ENCODE measurements at places on chromosomes 16 and 17. TPM values are rescaled to one million over a fixed set of nuclear protein-coding genes. Genes with fewer than 3 reads are reported as not detected.

The WNT9B gene
- not detected for total RNA-seq

The PRRT2 gene
- not detected for total RNA-seq

DNA sequence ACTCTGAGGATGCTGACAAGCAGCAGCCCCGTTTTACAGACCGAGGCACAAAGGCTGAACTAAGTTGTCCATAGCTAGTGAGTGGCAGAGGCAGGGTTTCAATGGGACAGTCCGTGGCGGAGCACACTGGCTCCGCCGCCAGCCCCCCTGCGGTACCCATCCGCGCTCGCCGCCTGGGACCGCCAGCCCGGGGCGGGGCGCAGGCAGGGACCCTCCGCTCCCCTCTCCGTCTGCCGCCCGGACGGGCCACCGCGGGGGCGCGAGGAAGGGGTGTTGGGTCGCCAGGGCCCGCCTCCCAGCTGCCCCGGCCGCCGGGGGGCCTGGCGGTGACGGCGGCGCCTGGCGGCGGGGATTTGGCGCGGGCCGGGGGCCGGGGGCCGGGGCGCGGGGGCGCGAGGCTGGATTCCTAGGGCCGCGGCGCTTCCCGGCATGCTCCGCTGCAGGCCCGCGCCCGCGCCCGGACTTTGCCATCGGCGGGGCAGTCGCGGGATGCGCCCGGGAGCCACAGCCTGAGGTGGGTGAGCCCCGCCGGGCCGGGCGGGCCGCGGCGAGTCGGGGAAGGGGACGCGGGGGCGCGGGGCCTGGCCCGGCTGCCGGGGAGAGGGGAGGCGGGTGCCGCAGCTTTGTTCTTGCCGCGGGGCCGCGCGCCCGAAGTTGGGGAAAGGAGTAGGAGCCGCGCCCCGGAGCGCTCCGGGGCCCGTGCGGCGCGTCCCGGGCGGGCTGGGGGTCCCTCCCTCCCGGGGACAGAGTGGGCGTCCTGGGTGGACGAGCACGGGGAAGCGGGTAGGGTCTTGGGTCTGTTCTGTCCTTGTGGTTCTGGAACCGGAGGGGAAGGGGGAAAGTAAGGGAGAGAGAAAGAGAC, at the start of gene TMEM98:
Gene TMEM98 (plus strand): TSS at position 430 of the 862 bp plus-strand sequence. CDS start 3,376 bp downstream, outside the sequence.
- H3K4me3 ChIP-seq, result peak within 1 kb of the TSS; percentile 49
- peaks cover 6% of the 10 kb centered on the region for H3K36me3 ChIP-seq
- H3K27me3 ChIP-seq, result no peaks in the 10 kb centered on the region
- H3K27ac ChIP-seq, result peak within 1 kb of the TSS; percentile 42

DNA sequence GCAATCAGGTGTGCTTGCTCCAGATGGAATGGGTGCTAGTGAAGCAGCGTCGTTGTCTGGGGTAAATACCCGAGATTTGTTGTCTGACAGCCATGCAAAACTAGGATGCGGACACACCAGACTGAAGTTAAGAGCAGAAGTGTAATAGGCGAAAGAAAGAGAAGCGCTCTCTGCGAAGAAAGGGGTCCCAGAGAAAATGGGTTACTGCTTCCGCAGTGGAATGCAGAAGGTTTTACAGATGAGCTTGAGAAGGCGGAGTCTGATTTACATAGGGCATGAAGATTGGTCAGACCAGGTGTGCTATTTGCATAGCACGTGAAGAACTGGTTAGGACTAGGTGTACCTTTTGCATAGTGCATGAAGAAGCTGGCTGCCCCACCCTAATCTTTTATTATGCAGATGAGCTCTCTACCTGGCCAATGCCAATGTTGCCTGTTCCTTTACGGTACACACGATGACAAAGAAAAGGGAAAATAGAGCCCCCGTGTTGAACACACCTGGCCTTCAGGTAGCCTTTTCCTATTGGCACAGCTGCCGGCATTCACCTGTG, 32.0 kb upstream of the SNN start:
- peaks cover 31% of the 10 kb centered on the region for H3K4me1 ChIP-seq
- H3K27me3 ChIP-seq, result no peaks in the 10 kb centered on the region
- peak; percentile 66 for DNase-seq

DNA sequence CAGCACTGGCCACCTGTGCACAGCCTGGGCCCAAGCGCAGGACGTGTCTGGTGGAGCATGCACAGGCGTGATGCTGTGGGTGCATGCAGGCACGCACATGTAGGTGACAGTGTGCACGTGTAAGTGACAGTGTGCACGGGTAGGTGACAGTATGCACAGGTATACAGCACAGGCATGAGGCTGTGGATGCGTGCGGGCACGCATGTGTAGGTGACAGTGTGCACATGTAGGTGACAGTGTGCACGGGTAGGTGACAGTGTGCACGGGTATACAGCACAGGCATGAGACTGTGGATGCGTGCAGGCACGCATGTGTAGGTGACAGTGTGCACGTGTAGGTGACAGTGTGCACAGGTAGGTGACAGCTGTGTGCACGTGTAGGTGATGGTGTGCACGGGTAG, 7.9 kb downstream of the RPUSD1 start:
- H3K4me3 ChIP-seq, result no peak overlapping the region
- peaks cover under 1% of the 10 kb centered on the region for H3K4me1 ChIP-seq
- no peaks in the 10 kb centered on the region for H3K27me3 ChIP-seq
- H3K27ac ChIP-seq, result no peak overlapping the region
- H3K36me3 ChIP-seq, result no peaks in the 10 kb centered on the region

GRCh38 chr16:85854935-85855334, 44.0 kb upstream of the IRF8 start:
- no peak overlapping the region for H3K27ac ChIP-seq
- no peaks in the 10 kb centered on the region for H3K4me1 ChIP-seq
- H3K4me3 ChIP-seq, result no peak overlapping the region
- no peak for DNase-seq

The ABI3 gene
- 4.9 TPM for total RNA-seq

GRCh38 chr16:22664561-22664997, 149.4 kb upstream of the HS3ST2 start:
- no peak overlapping the region for H3K27ac ChIP-seq
- no peak overlapping the region for H3K4me3 ChIP-seq
- H3K27me3 ChIP-seq, result no peaks in the 10 kb centered on the region

The HOXB5 gene
- 17.7 TPM for total RNA-seq

The MT3 gene
- not detected for total RNA-seq

The ESRP2 gene
- 44.0 TPM for total RNA-seq

- no peaks in the 10 kb centered on the region for H3K27me3 ChIP-seq
- no peak overlapping the region for H3K27ac ChIP-seq
- no peaks in the 10 kb centered on the region for H3K36me3 ChIP-seq
Observed at GRCh38 chr16:54932737-54933254, 2.1 kb downstream of the IRX5 start.

The IL32 gene
- total RNA-seq, result 582 TPM

DNA sequence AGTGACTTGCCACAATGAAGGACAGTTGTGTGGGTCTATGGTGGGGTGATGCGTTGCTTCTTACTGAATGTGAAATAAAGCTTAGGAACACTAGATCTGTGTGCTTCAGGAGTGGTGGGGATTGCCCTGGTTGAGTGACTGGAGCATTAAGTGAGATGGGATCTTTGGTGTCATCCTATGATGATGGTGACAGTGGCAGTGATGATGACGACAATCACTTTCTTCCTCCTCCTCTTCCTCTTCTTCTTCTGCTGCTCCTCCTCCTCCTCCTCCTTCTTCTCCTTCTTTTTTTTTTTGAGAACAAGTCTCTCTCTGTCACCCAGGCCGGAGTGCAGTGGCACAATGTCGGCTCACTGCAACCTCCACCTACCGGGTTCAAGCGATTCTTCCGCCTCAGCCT, 396.8 kb downstream of the SEC14L1 start:
- no peaks in the 10 kb centered on the region for H3K27me3 ChIP-seq

DNA sequence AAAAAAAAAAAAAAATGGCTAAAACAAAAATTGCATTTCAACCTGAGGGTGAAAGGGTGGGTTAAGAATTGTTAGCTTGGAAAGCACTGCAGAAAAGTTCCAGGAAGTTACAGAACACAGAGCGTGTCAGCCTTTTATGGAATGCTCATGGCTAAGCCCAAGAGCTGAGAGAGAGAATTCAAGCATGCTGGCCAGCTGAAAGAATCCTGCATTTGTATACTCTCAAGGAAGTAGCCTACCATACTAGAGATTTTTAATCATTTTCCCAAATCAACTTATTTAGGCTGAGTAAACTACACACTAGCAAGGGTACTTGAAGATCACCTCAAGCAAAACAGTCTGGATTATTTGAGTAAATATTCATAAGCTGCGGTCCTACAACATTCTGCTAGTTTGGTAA, 153.9 kb downstream of the KCNJ2 start:
- no peak for DNase-seq
- no peak overlapping the region for H3K27ac ChIP-seq
- H3K36me3 ChIP-seq, result no peaks in the 10 kb centered on the region
- H3K27me3 ChIP-seq, result no peaks in the 10 kb centered on the region
- H3K4me1 ChIP-seq, result no peaks in the 10 kb centered on the region

DNA sequence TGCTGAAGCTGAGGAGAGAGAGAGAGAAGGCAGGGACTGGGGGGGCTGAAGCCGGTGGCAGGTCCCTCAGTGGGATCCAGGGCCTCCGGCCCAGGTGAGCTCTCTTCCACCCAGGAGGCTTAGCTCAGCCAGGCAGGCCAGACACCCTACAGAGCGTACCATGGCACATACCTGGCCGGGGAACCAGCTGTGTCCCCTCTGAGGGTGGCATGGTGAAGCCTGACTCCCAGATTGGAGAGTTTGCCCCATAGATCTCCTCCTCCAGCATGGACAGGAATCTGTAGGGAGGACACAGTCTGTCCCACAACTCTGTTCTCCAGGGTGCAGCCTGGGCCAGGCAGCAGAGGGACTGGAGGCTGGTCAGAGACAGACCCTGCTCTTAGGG, 3.0 kb downstream of the KAT2A start:
- no peak overlapping the region for H3K4me3 ChIP-seq
- H3K4me1 ChIP-seq, result peaks cover 38% of the 10 kb centered on the region
- no peak for DNase-seq
- H3K27me3 ChIP-seq, result no peaks in the 10 kb centered on the region
- H3K36me3 ChIP-seq, result no peaks in the 10 kb centered on the region
- no peak overlapping the region for H3K27ac ChIP-seq

The TBC1D3G gene
- total RNA-seq, result not detected

DNA sequence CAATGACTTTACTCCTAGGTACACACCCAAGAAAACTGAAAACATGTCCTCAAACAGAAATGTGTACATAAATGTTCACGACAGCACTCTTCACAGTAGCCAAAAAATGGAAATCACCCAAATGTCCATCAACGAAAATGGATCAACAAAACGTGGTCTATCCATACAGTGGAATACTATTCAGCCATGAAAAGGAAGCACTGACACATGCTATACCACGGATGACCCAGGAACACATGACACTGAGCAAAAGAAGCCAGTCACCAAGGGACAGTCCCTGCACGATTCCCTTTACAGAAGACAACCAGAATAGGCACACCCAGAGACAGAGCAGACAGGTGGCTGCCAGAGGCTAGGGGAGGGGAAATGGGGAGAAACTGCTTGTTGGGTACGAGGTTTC, 11.3 kb downstream of the ZNF500 start:
- no peak overlapping the region for H3K4me3 ChIP-seq
- no peak for DNase-seq
- H3K27ac ChIP-seq, result no peak overlapping the region
- H3K4me1 ChIP-seq, result no peaks in the 10 kb centered on the region
- H3K36me3 ChIP-seq, result peaks cover 95% of the 10 kb centered on the region

GRCh38 chr17:6279659-6280058, 155.3 kb downstream of the AIPL1 start:
- H3K4me3 ChIP-seq, result no peak overlapping the region
- H3K4me1 ChIP-seq, result no peaks in the 10 kb centered on the region
- peak; percentile 67 for DNase-seq
- no peaks in the 10 kb centered on the region for H3K36me3 ChIP-seq

GRCh38 chr16:89281189-89281577, 63.7 kb downstream of the ZNF778 start:
- no peak overlapping the region for H3K27ac ChIP-seq
- no peaks in the 10 kb centered on the region for H3K4me1 ChIP-seq
- no peaks in the 10 kb centered on the region for H3K27me3 ChIP-seq
- peaks cover 3% of the 10 kb centered on the region for H3K36me3 ChIP-seq
- no peak overlapping the region for H3K4me3 ChIP-seq

DNA sequence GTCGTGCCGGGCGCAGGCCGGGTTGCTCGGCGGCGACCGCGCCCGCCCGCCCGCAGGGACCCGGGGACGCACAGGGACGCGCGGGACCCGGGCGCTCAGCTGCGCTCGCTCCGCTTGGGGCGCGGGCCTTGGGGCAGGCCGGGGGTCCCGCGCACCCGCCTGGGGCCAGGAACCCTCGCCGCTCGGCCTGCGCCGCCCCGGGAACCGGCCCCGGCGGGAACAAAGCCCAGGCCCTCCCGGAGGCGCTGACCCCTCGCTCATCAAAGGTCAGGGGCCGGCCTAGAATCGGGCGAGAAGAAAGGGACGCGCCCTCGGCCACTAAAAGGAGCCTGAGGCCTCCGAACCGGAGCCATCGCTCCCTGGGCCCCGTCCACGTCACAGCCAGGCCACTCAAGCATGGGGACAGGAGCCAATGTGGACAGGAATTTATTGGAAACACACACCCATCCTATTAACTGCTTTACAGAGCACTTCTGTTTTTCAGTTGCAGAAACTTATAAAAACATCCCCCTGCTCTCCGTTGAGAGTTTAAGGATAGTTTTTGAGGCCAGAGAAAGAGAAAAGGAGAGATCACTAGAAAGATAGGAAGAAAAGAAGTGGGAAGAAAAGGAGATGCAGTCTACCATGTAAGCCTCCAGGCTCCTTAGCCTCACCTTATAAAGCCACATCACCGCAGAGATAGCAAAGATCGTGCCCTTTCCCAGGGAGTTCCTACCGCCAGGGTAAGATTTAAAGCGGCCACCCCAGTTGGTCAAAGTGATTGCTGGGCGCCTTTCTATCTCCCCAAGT, 558 bp upstream of the ZFHX3 start:
- no peak for DNase-seq
- H3K4me3 ChIP-seq, result peak overlapping the region; percentile 60
- no peaks in the 10 kb centered on the region for H3K27me3 ChIP-seq
- H3K4me1 ChIP-seq, result peaks cover 5% of the 10 kb centered on the region
- H3K27ac ChIP-seq, result peak overlapping the region; percentile 90

The USH1G gene
- 3.7 TPM for total RNA-seq

DNA sequence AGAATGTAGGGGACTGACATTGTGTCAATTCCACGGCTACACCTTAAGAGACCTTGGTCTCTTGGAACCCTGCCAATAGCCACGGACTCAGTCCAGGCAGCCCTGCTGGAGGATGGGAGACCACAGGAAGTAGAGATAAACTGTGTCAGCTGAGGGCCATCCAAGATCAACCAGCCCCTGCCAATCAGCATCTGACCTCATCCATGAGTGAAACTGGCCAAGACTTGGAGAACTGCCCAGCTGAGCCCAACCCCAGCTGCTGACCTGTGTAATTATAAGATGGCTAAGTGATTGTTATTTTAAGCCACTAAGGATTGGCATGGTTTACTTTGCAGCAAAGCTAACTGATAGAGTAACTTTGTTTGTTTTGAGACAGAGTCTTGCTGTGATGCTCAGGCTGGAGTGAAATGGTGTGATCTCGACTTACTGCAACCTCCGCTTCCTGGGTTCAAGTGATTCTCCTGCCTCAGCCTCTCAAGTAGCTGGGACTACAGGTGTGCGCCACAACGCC, 13.3 kb upstream of the YWHAE start:
- peak; percentile 81 for DNase-seq
- H3K36me3 ChIP-seq, result no peaks in the 10 kb centered on the region
- H3K4me3 ChIP-seq, result no peak overlapping the region
- no peak overlapping the region for H3K27ac ChIP-seq
- no peaks in the 10 kb centered on the region for H3K27me3 ChIP-seq

The DOC2A gene
- 2.9 TPM for total RNA-seq

Measured in Peyer's patch (tissue), 4 donors.